ENCODE measurements at places on chromosomes 3 and 15.

DNA sequence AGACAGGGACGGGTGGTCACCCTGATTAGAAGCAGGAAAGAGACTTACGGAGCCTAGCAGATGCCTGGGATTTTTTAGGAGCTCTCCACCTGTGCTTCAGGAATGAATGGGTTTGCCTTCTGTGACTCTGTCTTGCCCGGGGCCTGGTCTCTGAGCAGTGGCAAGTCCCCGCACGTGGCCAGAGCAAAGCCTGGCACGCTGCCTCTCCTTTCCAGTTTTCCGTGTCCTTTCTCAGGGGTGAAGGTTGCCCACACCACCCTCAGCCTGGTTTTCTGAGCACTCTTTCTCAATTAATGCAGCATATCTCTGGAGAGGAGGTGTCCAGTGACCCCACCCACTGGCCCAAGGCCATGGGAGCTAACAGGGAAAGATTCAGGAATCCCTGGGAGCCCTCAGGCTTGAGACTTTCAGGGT, 14.5 kb upstream of the CHST14 start:
- no peak for DNase-seq

DNA sequence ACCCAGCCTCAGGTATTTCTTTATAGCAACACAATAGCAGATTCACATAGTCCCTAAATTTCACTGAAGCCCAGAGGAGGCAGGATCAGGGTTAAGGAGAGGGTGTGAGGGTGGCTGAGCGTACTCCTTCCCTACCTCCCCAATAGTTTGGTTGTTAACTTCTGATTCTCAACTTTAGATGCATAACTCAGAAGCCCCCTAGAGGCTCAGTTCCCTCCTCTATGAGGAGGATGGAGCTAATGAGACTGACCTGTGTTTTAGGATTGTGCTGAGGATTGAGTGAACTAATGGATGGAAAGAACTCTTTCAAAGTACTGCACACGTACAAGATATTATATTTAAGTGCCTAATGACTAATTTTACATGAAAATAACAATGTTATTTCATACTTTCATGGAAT, 249.3 kb upstream of the SOX14 start:
- no peak for DNase-seq

- no peak for DNase-seq
These were observed 219.7 kb downstream of the WNT5A start for GRCh38 chr3:55267206-55267930.

GRCh38 chr15:70902107-70902506, 9.5 kb downstream of the LRRC49 start:
- DNase-seq = no peak

- no peak for DNase-seq
These were observed 2.2 kb upstream of the SLC12A8 start for GRCh38 chr3:125214738-125215137.

DNA sequence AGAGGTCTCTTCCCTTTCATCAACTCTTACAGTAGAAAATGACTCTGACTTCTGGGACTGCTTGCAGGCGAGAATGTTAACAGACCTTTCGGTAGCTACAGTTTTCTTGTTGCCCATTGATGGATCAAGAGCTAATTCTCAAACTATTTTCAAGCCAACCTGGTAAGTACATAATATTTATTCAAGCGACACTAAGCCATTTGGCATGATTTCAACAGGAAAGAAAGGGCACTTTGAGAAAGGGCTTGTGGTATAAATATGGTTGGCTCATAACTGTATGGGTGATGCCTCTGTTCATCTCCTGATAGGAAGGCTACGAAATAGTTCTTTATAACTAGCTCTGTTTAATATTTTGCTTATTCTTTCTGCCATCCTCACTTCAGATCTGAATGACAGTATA, 196.2 kb upstream of the CNTN4 start:
- DNase-seq = no peak

DNA sequence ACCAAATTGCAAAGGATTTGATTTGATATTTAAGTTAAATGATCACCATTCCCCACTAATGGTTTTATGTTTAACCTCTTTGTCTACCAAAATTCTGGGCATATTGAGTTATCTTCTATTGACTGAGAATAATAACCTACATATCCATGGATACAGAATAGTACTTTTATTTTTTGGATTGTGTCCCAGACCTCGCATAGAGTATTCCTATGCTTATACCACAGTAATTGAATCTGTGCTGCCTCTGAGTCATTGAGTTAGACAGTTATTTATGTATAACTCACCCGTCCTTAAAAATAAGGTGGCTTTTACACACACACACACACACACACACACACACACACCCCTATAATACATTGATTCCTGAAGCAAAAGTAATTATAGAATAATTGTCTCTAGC, 690.1 kb upstream of the BCHE start:
- no peak for DNase-seq

DNA sequence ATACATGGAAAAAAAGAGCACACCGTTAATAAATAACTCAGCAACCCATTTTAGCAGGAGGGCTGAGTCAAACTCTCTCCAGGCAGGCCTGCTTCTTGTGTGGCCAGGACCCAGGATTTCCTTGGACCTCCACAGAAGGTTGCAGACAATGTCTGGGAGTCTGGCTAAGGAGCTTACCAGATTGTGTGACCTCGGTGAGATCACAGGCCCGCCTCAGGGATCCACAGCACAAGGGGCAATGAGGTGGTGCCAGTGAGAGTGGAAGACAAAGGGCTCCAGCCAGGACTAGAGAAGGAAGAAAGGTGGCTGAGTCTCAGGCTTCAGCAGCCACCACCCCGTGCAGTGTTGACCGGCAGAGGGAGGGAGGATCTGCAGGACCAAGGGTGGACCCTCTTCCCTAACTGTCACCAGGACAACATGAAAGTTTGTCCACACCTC, 32.2 kb upstream of the SEC22A start:
- no peak for DNase-seq

DNA sequence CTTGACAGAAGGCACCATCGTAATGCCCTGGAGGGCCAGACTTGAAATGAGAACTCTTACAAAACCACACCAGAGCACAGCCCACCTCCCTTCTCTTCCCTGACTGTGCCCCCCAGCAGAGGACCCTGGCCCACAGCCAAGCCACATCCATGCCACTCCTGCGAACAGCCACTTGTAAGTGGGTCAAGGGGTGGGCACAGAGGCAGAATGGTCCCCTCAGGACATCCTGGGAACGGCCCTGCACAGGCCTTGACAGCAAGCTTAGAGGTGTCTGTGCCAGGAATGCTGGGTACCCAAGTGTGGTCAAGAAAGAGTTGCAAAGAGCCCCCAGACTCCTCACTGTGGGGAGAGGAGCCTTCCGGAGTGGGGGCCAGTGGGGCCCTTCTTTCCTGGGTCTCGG, 33.3 kb downstream of the HCN4 start:
- no peak for DNase-seq

DNA sequence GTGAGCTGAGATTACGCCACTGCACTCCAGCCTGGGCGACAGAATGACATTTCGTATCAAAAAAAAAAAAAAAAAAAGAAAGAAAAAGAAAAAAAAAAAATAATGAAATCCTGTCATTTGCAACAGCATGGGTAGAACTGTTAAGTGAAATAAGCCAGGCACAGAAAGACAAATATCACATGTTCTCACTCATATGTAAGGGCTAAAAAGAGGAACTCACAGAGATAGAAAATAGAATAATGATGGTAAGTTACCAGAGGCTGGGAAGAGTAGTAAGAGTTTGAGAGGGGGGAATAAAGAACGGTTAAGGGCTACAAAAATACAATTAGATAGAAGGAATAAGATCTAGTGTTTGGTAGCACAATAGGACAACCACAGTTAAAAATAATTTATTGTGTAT, 19.7 kb downstream of the DENND6A start:
- DNase-seq = no peak

GRCh38 chr15:80121546-80121945, 31.3 kb upstream of the FAH start:
- no peak for DNase-seq

DNA sequence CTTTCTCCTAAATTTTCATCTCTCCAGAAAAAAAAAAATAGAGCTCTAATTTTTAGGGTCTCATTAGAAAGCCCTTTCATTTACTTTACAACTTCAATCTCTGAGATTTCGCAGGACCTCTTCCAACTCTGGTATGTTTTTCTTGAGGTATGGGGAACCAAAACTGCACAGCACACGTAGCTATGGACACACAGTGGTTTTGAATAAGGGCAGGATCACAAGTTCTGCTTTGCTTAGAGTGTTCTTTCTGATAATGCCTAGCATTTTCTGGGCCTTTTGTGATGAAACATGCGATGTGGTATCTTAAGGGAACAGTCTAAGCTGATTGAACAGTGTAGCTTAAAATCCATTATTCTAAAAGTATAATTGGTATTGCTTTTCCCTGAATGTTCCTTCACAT, 25.3 kb downstream of the ZNF592 start:
- no peak for DNase-seq

GRCh38 chr3:134917631-134918030, 122.6 kb downstream of the EPHB1 start:
- no peak for DNase-seq

GRCh38 chr15:91925794-91926193, 72.3 kb downstream of the SLCO3A1 start:
- no peak for DNase-seq
